HS-5 (cell line): ENCODE measurements at places on chromosomes 12 and 14.

GRCh38 chr14:77482422-77482821 is 16.2 kb downstream of the ISM2 start:
- no peak for DNase-seq

DNA sequence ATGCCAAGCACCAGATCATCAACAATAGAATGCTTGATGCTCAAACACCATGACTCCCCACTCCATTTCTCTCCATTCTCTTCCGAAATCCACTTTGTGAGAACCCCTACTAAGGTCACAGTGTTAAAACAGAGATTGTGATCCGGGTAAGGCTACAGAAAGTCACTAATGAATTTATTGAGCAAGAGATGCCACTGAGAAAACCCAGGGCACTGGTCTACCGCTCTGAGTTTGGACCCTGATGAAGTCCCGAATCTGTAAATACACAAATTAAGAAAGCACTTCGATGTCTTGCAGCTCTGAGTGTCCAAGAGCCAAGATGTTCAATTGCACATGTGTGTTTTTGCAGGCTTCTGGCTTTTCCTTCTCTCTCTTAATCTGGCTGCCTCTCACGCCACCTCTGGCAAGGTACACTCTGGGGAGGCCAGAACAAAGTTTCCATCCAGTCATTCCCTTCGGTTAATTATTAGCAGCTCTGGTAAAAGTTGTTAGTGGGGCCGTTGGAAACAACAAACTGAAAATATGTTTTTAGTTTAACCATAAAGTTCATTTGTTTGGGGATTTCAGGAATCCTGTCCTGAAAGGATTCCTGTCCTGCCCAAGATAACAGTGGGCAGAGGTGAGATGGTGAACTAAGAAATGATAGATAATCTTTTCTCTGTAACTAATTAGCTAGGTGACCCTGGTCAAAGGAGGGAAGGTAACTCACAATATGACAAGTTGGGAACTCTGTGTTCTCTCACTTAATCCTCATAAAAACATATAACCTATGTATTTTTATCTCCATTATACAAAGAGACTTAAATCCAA is 75.4 kb downstream of the BTG1 start:
- DNase-seq = no peak

GRCh38 chr12:14952299-14952921 is 9.0 kb downstream of the ARHGDIB start:
- DNase-seq = peak; percentile 61

GRCh38 chr14:75519826-75520728 is 2.2 kb upstream of the BATF start:
- DNase-seq = no peak

DNA sequence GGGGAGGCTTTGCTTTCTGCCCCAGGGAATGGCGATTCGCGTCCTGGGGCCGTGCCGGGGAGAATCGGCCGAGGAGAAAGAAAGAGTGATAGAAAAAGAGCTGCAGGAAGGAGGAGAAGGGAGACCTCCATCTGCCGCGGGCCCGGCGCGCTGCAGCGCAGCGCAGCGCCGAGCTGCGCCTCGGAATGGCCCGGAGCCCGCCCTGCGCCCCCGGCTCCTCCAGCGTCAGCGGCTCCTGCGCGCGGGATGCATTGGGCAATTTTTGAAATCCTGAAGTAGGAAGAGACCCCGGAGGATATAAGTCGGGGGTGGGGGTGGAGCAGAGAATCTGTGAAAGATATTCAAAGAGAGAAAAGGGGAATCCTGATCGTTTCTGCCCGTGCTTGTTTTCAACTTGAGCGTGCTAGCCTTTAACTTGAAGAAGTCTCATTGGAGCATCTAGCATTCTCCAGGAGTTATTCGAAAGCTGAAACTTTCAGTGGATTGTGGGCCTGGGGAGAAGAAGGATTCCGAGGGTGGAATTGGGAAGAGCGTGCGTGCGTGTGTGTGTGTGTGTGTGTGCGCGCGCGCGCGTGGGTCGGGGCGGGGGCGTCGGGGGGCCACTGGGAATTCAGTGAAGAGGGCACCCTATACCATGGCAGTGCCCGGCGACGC is 441 bp downstream of the PDE3A start:
- no peak for DNase-seq

DNA sequence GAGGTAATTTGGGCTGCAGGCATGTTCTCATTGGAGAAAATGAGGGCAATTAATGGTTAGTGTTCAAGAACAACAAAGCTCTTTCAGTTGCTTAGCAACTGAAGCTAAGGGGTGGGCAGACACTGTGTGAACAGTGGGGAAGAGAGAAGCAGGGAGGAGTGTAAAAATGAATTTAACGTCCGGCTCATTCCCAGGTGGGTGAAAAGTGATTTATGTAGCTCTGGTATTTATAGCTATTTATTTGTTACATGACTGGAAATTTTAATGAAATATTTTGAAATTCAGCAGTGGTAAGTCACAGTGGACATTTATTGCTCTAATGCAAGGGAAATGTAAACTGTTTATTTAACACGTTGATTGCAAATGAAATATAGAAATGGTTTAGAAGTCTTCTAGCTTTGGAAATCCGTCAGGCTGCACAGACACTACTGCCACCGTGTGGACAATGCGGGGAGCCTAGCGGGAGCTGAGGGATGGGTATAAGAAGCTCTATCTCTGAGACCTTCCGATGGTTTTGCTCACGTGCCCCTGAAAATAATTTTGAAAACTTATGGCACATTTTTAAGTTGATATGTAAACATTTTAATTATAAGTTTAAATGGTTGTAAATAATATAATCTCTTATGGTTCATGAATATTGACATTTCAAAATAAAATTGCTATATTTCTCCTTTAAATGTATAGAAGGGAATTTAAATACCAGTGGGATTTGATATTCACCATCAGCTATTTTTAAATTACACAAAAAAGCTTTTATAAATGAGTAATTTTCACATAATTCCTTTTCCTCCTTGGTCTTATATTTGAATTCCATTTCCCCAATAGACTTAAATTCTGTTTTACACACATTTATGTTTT is 54.4 kb downstream of the E2F7 start:
- peak; percentile 44 for DNase-seq

DNA sequence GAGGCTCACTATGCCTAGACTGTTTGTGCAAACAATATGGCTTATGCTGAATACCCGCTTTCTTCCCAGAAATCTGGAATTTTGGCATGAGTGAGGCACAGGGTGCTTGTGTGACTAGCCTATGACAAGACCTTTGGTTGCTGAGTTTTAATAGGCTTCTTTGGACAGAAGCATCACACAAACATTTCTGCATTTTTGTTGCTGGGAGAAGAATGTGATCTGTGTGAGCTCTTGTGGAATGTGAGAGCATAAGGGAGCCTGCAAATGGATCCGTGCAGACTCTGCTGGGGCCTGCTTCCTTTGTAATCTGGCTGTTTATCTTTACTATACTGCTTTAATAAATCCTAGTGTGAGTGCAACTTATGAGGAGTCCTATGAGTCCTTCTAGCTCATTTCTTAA is 83.0 kb upstream of the ZDHHC17 start:
- DNase-seq = no peak

- no peak for DNase-seq
Observed at GRCh38 chr12:78164154-78164553, 333.5 kb downstream of the NAV3 start.

DNA sequence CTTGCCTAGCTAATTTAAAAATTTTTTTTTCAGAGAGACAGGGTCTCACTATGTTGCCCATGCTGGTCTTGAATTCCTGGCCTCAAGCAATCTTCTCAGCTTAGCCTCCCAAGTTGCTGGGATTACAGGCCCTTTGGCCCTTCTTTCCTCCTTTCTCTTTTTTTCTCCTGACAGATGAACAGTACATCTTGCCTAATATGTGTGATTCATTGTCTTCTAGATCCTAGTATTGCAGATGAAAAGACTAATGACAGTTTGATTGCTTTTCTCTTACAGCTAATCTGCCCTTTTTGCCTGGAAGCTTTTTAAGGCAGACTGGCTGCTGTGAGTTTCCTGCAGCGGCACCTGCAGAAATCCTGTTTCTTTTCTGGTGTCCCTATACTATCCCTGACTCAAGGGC is 12.0 kb downstream of the DEPDC4 start:
- DNase-seq = no peak

GRCh38 chr14:40119765-40120164 is 687.5 kb upstream of the FBXO33 start:
- no peak for DNase-seq

DNA sequence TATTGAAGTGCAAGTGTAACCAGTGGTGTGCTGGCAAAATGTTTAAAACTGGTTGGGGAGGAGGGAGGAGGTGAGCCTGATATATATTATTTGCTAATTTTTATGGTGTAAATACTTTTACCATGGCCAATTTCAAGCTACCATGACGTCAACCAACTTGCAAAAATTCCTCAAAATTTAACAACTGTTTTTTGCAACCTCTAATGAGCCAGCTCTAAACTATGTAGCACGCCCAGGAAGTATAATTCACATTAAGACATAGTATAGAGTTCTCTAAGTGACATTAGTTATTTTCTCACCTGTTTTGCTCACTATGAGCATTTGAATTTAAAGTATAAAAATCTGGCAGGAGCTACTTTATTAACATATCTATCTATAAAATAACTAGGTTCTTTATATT is 41.4 kb downstream of the ATL1 start:
- DNase-seq = peak; percentile 28

DNA sequence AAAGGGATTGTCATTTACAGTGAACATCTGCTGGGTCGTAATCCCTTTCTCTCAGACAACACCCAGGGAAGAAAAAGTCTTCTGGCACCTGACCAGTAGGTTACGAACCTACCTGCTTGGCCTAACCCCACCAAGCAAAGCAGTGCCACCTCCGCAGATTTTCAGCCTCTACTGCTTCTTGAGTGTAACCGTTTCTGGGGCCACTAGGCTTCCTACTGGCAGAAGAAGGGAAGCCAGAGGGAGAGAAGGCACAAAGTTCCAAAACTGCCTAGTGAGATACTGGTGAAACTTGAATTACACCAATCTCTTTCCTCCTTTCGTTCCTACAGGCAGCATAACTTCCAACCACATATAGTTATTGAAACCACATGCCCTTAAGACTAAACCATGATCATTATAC is 383.6 kb downstream of the BCAT1 start:
- DNase-seq = no peak

GRCh38 chr14:103706551-103707328 is 8.5 kb downstream of the XRCC3 start:
- no peak for DNase-seq

DNA sequence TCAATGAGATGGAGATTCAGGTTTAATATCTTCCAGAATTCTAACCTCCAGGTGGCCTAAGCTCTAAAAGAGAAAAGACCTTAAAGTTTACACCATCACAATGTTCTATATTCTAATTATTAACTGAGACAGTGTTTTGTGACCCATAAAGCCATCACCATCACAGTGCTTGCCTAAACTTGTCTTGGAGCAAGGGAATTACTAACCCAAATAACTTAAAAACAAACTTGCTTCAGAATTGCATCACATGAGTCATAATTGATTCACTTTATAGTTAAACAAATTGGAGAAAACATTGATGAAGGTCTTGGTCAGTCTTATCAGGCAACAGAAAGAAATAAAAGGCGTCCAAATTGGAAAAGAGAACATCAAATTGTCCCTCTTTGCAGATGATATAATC is 54.5 kb upstream of the ALG10 start:
- DNase-seq = peak; percentile 6

DNA sequence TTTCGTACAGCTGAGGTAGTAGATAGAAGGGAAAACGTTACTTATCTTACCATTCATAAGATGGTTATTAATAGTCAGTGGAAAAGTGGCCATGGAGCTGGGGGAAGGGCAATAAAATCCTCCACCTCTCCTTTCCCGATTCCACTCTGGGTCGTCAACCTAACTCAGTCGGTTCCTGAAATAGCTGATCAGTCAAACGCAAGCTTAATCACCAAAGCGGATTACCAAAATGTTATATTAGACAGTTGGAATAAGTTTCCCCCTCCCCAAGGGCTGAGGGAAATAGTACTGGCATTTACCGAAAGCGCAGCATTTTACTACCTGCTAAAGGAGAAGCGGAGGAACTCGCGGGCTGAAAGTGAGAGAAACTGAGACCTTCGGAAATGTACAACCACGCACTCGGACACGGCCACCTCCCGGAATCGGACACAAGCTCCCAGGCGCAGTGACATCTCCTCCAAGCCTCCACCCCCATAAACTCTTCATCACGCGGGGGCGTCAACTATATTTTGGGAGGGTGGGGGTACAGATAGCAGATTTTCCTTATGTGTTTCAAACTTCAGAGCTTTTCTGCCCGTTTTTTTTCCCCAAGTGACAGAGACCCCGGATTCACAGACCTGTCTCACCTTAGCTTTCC is 1.2 kb downstream of the PPM1H start:
- no peak for DNase-seq

- no peak for DNase-seq
Observed at GRCh38 chr14:103428723-103429556, 43.7 kb downstream of the MARK3 start.

GRCh38 chr12:92088805-92089204 is 56.8 kb downstream of the BTG1 start:
- no peak for DNase-seq

- DNase-seq = no peak
Observed at GRCh38 chr14:57227083-57227482, 41.6 kb downstream of the EXOC5 start.

DNA sequence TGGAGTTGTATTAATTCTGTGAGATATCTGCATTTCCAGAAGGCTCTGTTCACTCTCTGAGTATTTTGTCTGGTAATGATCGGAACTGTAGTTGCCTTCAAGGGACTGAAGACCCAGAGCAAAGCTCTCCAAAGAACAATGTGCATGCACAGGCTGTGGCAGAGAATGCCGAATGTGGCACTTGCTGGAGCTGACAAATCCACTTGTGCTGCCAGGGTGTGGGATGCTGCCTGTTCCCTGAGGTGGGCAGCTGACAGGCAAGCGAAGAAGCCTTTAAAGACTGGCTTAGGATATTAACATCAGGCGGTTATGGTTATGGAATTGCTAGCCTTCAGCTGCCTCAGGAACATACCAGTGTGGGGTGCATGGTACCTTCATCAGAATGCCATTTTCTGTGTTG is 419.9 kb upstream of the ATP2B1 start:
- no peak for DNase-seq

- DNase-seq = no peak
Observed at GRCh38 chr12:12266389-12266872, 413 bp downstream of the LRP6 start.

DNA sequence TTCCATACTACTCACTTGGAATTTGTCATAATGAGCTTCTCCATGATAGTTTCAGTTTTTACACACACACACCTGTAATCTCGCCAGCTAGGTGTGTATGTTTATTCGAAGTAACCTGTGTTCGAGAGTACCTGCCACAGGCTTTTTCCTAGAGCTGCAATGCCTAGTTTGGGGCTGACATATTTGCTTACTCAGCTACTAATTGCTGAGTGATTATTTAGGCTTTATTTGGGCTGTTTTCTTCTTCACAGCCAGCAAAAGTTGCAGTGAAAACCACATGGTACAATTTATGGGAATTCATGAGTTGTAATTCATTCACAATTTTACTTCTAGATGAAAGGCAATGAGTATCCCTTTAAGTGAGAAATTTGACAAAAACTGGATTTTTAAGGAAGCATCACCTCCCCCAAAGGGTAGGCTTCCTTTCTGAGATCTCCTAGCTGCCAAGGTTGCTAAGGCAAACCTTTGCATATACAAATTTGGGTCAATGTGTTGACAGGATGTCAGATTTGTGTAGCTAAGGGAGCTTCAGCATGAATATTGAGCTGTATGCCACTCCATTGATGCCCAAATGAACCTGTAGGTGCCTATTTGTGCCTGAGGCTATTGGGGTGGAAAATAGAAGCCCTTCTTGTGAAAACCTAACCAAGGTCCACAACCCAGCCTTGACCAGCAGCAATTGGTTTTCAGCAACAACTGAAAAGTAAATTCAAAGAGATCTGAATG is 108.7 kb upstream of the OTX2 start:
- no peak for DNase-seq

GRCh38 chr12:111438481-111438880 is 32.8 kb downstream of the SH2B3 start:
- no peak for DNase-seq
